LNCaP clone FGC (cell line): ENCODE measurements at places on chromosomes 2 and 18.
A peak's percentile ranks its signal among the peaks of the same experiment; 100 is the strongest.

GRCh38 chr2:20534913-20535801 lies 88.3 kb downstream of the RHOB start:
- DNase-seq: no peak

DNA sequence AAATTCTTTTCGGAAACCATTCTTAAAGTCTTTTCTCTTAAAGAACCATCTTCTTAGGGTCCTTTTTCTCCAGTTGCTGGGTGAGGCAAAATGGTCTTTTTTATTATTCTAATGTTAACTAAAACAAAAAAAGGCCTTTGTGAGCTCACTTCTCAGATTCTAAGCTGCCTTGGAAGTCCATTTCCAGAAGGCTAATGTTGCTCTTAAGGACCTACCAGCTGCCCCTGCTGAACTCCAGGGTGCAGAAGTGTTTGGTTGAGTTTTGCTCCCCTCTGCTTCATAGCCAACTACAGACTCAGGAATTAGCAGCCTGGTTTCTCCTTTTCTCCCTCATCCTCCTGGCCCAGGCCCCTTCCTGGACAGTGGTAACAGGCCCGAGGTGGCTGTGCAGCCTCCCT lies 23.4 kb downstream of the APCDD1 start:
- no peak for DNase-seq

- DNase-seq: no peak
Observed at GRCh38 chr2:96154506-96155380, 9.5 kb upstream of the DUSP2 start.

- DNase-seq: no peak
Observed at GRCh38 chr2:63053889-63054602, 3.4 kb downstream of the OTX1 start.

GRCh38 chr18:35089382-35089781 lies 48.2 kb downstream of the MAPRE2 start:
- no peak for DNase-seq

- no peak for DNase-seq
Observed at GRCh38 chr2:100819370-100820272, at the start of gene NPAS2. TSS of gene NPAS2 (plus strand) at chr2:100820139. CDS start at chr2:100904755, 84,616 bp downstream.

DNA sequence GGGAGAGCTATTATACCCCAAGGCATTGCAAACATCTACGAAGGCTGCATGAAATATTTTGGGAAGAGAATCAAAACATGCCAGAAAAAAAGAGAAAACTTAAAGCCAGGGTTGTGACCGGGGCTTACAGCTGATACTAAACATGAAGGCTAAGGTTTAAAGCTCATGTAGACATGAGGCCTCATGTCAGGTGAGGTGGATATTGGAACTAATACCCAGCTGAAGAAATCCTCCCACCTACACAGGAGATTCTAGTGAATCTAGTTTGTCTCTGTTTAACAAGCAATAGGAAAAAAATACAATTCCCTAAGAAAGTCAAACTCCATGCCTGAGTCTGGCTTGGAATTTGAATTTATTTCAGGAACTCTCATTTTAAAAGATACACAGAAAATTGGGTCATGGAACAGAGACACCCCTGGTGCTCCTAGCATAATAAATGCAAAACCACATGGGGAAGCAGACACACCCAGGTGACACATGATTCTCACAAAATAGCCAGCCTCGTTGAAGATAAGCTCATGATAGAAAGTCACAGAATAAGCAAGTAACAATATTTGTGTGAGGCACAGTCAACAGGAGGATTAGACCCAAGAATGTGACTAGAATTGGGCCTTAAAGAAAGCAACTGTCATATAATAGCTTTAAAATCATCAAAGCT lies 42.2 kb downstream of the UPP2 start:
- DNase-seq: no peak

GRCh38 chr2:19685731-19686130 lies 216.1 kb downstream of the TTC32 start:
- DNase-seq: no peak

- DNase-seq: no peak
Observed at GRCh38 chr2:194103941-194104659, 1552.9 kb upstream of the SLC39A10 start.

DNA sequence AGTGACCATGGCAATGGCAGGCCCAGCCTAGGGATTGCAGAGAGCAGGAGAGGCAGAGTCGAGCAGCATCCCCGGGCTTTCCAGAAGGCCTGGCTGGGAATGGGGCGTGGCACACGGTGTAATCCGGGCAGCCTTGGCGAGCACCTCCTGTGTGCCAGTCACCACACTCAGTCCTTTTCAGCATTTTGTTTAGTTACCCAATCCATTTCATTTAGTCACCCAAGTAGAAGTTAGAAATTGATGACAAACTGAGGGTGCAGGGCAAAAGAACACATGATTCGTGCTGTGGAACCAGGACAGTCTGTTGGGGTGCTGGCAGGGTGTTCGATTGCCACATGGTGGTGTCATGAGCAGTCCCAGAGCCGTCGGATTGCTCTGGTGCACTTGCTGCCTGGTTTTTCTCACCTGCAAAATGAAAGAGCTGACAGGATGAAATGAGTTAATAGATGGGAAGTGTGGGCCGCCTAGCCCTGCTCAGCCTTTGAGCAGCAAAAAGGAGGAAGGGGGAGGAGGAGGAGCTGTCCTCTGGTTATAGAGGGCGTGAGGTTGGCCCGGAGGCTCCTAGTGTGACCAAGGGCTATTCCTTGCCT lies 299.4 kb downstream of the AGAP1 start:
- no peak for DNase-seq

- no peak for DNase-seq
Observed at GRCh38 chr2:15187702-15188101, 373.4 kb downstream of the NBAS start.

DNA sequence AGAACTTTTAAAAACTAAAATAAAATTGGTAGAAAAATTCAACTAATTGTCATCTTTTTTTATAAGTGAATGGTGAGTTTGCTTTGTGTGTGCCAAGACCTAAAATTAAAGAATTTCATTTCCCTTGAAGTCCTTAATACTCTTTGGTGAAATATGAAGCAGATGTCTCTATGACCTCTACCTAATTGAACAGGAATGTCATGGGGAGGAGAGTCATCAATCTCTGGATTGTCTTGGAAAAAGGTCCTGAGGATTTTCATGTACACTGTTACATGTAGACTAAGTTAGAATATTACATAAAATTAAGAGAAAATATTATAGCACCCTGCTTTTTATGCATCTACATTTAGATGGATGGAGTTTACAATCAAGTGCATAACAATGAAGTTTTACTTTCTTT lies 177.9 kb upstream of the LRP1B start:
- DNase-seq: no peak

DNA sequence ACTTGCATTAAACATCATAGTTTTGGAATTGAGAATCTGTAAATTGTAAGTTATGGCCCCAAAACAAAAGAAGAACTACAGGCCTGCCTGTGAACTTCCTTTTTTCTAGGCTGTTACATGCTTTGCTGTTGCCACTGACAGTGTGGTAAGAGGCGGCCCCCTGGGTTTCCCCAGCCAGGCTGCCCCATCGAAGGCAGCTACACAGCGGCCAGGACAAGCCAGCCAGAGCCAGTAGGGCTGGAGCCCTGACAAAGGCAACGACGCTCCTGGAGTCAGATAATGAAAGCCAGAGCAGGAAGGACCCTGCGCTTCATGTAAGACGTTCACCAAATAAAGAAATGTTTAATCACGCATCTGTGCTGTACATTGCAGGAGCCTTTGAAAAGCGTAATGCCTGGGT lies 55.0 kb downstream of the ANKRD44 start:
- no peak for DNase-seq

DNA sequence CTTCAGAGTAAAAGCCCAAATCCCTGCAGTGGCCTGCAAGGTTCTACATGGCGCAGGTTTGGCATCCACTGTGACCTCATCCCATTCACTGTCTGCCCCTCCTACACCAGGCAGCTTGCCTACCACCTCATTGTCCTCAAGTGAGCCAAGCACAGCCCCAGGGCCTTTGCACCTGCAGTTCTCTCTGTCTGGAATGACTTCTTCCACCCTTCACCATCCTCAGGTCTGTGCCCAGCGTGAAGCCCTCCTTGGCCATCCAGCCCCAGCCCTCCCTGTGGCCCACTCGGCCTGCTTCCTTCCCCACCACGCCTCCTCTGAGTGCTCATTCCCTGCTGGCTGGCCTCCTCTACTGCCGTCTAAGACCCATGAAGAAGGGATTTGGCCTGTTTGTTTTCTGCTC lies 32.6 kb upstream of the UBE2F start:
- no peak for DNase-seq

- no peak for DNase-seq
Observed at GRCh38 chr2:68879296-68879695, 8.1 kb upstream of the BMP10 start.

DNA sequence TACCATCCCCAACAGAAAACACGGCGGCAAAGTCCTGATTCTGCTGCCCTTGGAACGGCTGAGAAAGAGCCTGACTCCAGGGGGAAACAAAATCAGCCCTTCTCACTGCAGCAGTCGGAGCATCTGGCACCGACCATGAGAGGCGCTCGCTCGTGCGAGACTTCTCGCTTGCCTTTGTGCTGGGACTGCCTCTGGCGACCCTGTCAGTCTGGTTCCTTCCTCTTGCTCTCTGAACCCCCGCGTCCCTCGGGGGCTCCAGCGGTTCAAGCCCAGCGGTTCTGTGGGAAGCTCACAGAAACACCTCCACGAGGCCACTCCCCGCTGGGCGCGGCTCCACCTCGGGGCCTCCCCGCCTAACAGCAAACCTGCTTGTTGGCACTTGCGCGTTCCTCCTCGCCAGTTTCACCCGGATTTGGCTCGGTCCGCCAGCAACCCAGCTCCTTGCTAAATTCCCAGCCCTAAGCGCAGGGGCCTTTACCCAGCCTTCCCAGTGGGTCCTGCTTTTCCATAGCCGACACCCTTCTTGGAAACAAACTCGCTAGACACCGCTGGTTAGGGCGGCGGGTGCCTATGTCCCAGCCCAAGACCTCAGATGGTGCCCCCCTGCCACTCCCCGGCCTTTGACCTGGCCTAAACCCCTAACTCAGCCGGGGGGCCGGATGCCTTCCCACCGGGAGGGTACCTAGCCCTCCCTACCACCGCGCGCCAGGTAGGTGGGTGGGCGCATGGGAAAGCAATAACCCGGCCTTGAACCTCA lies 2.2 kb downstream of the RND3 start:
- DNase-seq: peak; percentile 8

DNA sequence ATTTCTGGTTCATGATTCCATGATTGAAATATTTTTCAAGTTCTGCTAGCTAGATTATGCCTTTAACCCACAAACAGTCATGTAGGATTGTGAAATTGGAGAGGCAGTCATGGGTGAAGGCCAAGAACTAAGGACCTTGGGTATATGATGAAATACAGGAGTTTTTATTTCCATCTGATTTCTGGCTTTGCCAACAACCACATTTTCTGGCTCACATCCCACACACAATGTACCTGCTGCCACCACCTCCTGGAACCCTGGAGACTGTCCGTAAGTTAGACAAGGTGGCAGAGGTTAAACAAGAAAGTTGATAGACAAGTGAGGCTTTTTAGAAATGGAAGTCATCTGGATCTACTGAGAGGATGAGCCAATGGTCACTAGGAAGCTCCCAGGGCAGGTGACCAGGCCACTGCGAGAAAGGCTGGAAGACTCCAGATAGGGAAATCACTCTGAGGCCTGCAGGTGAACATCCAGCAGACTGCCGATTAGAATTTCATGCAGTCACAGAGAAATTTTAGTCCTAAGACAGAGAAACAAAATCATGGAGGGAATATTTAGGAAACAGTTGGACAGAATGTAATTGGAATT lies 402.0 kb downstream of the ALK start:
- no peak for DNase-seq

GRCh38 chr2:148814860-148815419 lies 60.1 kb upstream of the KIF5C start:
- DNase-seq: no peak

- DNase-seq: no peak
Observed at GRCh38 chr18:76374330-76375281, 120.4 kb downstream of the ZNF516 start.

- no peak for DNase-seq
Observed at GRCh38 chr2:182503886-182504285, 77.0 kb upstream of the PDE1A start.

- DNase-seq: no peak
Observed at GRCh38 chr18:68847219-68847837, 49.4 kb downstream of the CCDC102B start.

DNA sequence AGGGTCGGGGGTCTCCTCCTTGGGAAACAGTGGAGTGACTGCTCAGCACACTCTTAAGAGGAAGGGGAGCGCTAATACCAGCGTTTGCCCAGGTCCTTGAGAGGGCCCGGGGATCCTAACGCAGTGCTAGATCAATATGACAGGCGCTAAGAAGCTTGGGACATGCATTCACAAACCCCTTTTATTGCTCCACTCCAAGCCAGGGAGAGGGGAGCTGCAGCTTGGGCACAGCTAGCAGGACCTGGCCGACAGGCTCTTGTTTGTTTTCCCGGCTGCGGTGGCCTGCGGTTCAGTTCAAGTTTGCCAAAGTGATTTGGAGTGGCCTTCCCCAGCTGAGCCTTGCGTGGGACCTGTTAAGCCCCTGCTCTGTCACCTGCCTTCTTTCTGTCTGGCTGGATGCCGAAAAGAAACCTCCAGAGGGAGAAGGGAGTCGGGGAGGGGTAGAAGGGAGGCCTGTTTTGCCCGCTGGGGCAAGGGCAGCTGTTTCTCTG lies 152.1 kb downstream of the GLI2 start:
- DNase-seq: no peak

GRCh38 chr2:138531913-138532312 lies 30.3 kb downstream of the SPOPL start:
- DNase-seq: no peak

GRCh38 chr2:108935271-108935741 lies 53.7 kb downstream of the EDAR start:
- DNase-seq: no peak

- DNase-seq: no peak
Observed at GRCh38 chr2:103818176-103818575, 1035.7 kb upstream of the POU3F3 start.

GRCh38 chr2:205540036-205540435 lies 142.3 kb upstream of the NRP2 start:
- no peak for DNase-seq

- DNase-seq: no peak
Observed at GRCh38 chr2:135281379-135281778, 229.3 kb downstream of the RAB3GAP1 start.

DNA sequence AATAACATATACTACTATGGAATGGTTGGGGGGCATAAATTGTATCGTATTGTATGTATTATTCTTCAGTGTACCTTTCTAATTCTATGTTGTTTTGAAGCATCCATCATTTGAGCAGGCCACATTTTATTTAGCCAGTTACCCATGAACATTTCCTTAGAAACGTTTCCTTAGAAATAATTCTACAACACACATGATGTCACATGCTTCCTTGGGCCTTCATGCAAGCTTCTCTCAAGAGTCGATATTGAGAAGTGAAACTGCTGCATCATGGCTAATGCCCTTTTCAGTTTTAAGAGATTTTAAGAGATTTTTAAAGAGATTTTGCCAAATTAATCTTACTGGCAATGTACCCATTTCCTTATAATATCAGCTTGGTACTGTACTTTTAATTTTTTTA lies 63.9 kb downstream of the ALPK2 start:
- DNase-seq: peak; percentile 62

- no peak for DNase-seq
Observed at GRCh38 chr2:120957905-120958304, 222.2 kb downstream of the GLI2 start.
